ENCODE measurements at places on chromosomes 11 and 22.
A peak's percentile ranks its signal among the peaks of the same experiment; 100 is the strongest.

GRCh38 chr11:15605094-15605493 lies 490.4 kb downstream of the INSC start:
- DNase-seq: no peak

DNA sequence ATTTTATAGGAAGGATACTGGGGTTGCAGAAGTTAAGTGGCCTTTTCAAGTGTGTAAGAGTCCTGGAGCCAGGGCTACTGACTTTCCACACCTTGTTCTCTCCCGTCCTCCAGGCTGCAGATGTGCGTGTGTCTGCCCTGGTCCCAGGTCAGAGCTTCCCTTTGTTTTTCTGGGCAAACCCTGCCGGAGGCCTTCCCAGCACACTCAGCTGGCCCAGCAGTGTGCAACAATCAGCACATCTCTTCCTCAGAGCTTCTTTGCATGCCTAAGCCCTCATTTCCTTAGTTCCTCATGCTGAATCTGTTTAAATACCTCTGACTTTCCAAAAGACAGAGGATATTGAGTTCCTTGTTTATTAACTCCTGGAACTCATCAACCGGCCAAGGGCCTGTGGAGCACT lies 80.6 kb downstream of the KCNJ1 start:
- DNase-seq: no peak

GRCh38 chr11:1483445-1483961 lies 3.1 kb downstream of the MOB2 start:
- no peak for DNase-seq

DNA sequence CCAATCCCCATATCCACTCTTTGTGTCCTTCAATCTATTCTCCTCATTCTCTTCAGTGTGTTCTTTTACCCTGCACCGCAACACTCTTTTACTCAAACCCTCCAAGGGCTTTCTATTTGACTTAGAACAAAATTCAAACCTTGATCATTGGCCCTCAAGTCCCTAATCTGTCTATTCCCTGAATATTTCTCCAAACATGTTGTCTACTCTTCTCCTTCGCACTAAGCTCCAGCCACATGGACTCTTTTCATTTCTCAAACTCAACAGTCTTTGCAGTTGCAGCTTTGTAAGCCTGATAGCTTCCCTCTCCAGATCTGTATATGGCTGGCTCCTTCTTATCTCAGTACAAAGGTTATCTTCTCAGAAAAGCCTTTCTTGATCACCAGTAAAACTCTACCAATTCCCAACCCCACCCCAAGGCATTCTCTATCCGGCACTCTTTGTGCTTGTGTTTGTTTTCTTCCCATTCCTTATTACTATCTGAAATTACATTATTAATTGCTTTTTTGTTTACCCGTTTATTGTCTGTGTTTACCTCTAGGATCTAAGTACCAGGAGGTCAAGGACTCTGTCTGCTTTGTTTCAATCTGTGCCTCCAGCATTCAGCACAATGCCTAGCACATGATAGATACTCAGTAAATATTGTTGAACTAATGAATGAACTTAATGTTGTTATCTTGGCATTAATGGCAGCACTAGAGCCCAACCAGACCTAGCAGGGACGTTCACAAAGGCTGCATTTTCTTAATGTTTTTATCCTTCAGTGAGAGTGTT lies 147.4 kb downstream of the BBOX1 start:
- no peak for DNase-seq

DNA sequence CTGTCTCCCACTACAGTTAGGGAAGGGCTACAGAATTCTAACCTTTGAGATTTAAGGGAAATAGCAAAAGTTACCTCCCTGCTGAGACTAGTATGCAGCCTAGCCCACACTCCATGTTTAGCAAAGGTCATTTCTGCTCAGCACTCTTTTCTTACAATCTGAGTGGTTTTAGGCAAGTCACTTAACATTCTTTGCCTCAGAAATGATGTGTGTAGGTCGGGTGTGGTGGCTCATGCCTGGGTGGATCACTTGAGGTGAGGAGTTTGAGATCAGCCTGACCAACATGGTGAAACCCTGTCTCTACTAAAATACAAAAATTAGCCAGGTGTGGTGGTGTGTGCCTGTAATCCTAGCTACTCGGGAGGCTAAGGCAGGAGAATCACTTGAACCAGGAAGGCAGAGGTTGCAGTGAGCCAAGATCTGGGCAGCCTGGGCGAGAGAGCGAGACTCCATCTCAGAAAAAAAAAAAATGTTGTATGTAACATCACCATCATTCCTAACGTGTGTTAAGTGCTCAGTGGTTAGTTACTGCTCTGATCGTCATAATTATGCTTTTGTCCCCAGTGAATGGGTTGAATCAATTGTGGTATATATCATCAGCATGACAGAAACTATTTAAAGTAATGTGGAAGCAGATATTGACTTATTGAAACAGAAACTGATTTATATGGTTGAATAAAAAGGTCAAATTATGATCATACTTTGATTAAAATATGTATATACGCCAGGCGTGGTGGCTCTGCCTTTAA lies 55.0 kb downstream of the COPB1 start:
- peak; percentile 8 for DNase-seq

Measured in stimulated activated CD4-positive, alpha-beta T cell treated with anti-CD3 and anti-CD28 coated beads, Interleukin-1b, Interleukin-23, amount 100 ng/mL, for 48 hours (primary cell).